ENCODE measurements at places on chromosomes 3 and 15.

DNA sequence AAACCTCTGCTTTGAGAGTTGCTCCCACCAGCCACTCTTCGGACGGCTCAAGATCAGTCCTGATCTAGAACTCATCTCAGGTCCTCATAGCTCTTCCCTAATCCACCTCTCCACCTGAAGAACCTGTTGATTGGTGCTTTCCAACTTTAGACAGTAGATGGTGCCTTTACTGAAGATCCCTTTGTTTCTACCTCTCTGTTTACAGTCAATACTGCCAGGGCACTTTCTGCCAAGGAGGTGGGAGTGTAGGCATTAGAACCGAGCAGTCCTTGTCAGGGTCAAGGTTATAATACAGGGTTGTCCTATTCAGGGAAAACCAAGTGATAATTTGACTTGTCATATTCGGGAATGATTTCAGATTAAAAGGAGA, 1.2 kb downstream of the CGNL1 start:
- no peak for DNase-seq

GRCh38 chr15:69311319-69311721, 12.6 kb downstream of the PAQR5 start:
- no peak for DNase-seq

DNA sequence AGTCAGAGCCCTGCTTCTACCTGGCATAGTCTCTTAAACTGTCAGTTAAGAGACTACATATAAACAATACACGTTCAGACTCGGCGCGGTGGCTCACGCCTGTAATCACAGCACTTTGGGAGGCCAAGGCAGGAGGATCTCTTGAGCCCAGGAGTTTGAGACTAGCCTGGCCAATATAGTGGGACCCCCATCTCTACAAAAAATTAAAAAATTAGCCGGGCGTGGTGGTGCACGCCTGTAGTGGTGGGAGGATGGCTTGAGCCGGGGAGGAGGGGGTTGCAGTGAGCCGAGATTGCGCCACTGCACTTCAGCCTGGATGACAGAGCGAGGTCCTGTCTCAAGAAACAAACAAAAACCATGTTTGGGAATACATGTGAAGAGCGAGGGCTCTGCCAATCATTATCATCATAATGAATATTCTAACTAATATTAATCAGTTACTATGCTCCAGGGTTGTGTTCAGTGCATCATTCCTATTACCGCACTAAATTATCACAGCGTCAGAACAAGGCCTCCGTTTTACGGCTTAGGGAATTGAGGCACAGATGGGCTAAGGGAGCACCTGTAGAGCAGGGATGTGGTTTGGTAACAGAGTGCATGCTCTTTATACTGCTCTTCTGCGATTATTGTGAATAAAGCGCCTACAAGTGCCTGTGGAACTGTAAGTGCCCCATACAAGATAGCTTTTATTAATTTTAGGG, 844 bp upstream of the UQCC5 start:
- DNase-seq, result no peak

DNA sequence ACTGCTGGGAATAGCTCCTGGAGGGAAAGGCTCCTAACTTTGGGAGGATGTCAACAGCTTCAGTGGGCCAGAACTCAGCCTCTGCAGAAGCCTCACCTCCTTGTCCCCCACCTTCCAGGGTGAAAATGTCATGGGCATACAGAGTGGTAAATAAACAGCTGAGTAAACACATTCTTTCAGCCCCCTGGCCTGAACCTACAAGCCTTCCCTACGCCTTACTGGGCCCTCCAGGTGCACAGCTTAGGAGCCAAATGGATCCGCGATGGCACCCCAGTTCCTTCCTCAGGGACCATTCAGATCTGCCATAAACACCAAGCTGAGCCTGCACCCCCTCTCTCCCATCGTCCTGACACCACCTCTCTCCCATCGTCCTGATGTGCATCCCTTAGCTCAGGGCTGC, 126.2 kb upstream of the IGF1R start:
- DNase-seq, result no peak

GRCh38 chr3:127889461-127889863, 25.6 kb upstream of the KBTBD12 start:
- DNase-seq, result no peak
